RPMI7951 (cell line): ENCODE measurements at places on chromosomes 6 and 20. TPM values are rescaled to one million over a fixed set of nuclear protein-coding genes. Genes with fewer than 3 reads are reported as not detected.

Gene C20orf202
- not detected in 2 replicates for total RNA-seq

Gene SPEF1
- 0.78 TPM in 1 of 2 replicates, not detected in the other for total RNA-seq

Gene DPPA5
- total RNA-seq, result not detected in 2 replicates

Gene DUSP15
- not detected in 2 replicates for total RNA-seq

Gene GABRR1
- total RNA-seq, result not detected in 2 replicates

Gene STMND1
- not detected in 2 replicates for total RNA-seq

Gene ZBTB46
- total RNA-seq, result 3.4 and 5.8 TPM in 2 replicates

Gene GTSF1L
- not detected in 2 replicates for total RNA-seq

Gene CMTR1
- total RNA-seq, result 26.4 and 27.4 TPM in 2 replicates

Gene MYLK2
- total RNA-seq, result 0.36 and 0.59 TPM in 2 replicates

Gene SULF2
- 66.1 and 74.4 TPM in 2 replicates for total RNA-seq

Gene CLDN20
- total RNA-seq, result not detected in 2 replicates

Gene MAP3K7
- total RNA-seq, result 29.7 and 38.8 TPM in 2 replicates

Gene SOX4
- 10.8 and 12.9 TPM in 2 replicates for total RNA-seq

Gene ZBTB2
- 16.8 and 20.7 TPM in 2 replicates for total RNA-seq

Gene BPIFB2
- total RNA-seq, result not detected in 2 replicates

Gene MYO6
- 5.0 and 6.0 TPM in 2 replicates for total RNA-seq

Gene PTCHD4
- total RNA-seq, result not detected in 2 replicates

Gene BCAS1
- total RNA-seq, result under 0.01 TPM in 1 of 2 replicates, not detected in the other

Gene DAAM2
- 4.0 and 5.4 TPM in 2 replicates for total RNA-seq

Gene GRM1
- total RNA-seq, result 0.12 TPM in 1 of 2 replicates, not detected in the other

Gene UST
- total RNA-seq, result 5.7 and 6.8 TPM in 2 replicates

Gene ZBTB12
- 1.2 and 1.4 TPM in 2 replicates for total RNA-seq

Gene NMBR
- total RNA-seq, result not detected in 2 replicates

Gene PEDS1
- 54.2 and 56.1 TPM in 2 replicates for total RNA-seq

Gene HLA-DRB1
- 4.7 and 5.5 TPM in 2 replicates for total RNA-seq

Gene DNAAF9
- total RNA-seq, result 11.5 and 12.0 TPM in 2 replicates

Gene NR2E1
- total RNA-seq, result 0.10 TPM in 1 of 2 replicates, not detected in the other

Gene PAX1
- not detected in 2 replicates for total RNA-seq

Gene ASF1A
- total RNA-seq, result 51.6 and 57.2 TPM in 2 replicates

Gene CTAGE9
- total RNA-seq, result not detected in 2 replicates

Gene DDX43
- not detected in 2 replicates for total RNA-seq

Gene AURKA
- 216 and 231 TPM in 2 replicates for total RNA-seq

Gene SLC4A11
- 0.60 and 0.68 TPM in 2 replicates for total RNA-seq

Gene AP5S1
- total RNA-seq, result 28.5 and 29.7 TPM in 2 replicates

Gene SCRT2
- not detected in 2 replicates for total RNA-seq

Gene PRDM13
- total RNA-seq, result under 0.01 TPM in 1 of 2 replicates, not detected in the other

Gene CCM2L
- not detected in 2 replicates for total RNA-seq

Gene OR12D3
- not detected in 2 replicates for total RNA-seq

Gene DNPH1
- 50.3 and 74.5 TPM in 2 replicates for total RNA-seq

Gene SYNJ2
- total RNA-seq, result 47.8 and 50.3 TPM in 2 replicates

Gene RCAN2
- 0.48 and 0.49 TPM in 2 replicates for total RNA-seq
